ENCODE measurements at places on chromosomes 16 and 17. TPM values are rescaled to one million over a fixed set of nuclear protein-coding genes. Genes with fewer than 3 reads are reported as not detected.

The SLC2A4 gene
- 0.11 TPM for total RNA-seq

The BAIAP3 gene
- 0.11 TPM for total RNA-seq

The USH1G gene
- total RNA-seq = not detected

The OR1A1 gene
- total RNA-seq = not detected

The SPATA32 gene
- total RNA-seq = 0.13 TPM

Measured in articular chondrocyte of knee joint (primary cell).